Left renal cortex interstitium (tissue), 4 donors: ENCODE measurements at places on chromosomes 11 and 22. TPM values are rescaled to one million over a fixed set of nuclear protein-coding genes. Genes with fewer than 3 reads are reported as not detected.

- DNase-seq, result no peak
These were observed 35.0 kb downstream of the KCNJ1 start for GRCh38 chr11:128832121-128832497.

The GP1BB gene
- polyA plus RNA-seq, result 3.4 TPM

DNA sequence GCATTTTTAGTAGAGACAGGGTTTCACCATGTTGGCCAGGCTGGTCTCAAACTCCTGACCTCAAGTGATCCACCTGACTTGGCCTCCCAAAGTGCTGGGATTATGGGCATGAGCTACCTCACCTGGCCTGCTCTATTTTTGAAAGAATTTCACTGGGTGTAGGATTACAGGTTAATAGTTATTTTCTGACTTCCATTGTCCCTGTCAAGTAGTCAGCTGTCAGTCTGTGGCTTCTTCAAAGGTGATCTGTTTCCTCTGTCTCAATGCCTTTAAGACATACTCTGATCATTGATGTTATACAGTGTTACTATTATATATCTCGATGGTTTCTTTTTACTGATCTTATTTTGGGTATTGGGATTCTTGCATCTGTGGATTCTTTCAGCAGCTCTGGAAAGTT, 10.1 kb upstream of the EXT2 start:
- DNase-seq, result no peak

GRCh38 chr11:134576721-134577171, 164.7 kb upstream of the B3GAT1 start:
- no peak for DNase-seq

DNA sequence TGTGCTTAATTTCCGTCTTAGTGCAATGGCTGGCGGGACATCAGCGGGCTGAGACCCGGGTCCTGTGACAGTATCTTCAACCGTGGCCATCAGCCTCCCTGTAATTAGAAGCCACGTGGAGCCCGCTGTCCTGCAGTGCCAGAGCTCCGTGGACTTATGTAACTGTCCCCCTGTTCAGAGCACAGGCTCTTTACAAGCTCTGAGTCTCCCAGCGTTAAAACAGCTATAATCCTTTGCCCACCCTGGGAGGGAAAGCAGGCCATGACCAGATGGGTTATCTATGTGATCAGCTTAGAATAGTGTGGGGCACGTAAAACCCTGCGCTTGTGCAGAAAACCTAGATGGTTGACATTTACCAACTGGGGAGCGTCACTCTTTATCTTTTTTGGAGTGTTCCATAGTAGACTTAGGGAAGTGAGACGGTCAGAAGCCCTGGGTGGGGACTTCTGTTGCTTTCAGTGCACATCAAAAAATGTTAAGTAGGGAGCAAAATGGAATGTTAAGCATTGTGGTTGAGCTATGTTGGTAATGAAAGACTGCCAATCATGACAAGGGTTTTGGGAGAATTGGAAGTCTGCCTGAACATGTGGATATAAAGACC, 103.5 kb upstream of the CADM1 start:
- no peak for DNase-seq

- no peak for DNase-seq
These were observed 12.7 kb upstream of the TREH start for GRCh38 chr11:118691926-118692830.

- DNase-seq, result no peak
These were observed 69.9 kb downstream of the MN1 start for GRCh38 chr22:27731621-27732020.

DNA sequence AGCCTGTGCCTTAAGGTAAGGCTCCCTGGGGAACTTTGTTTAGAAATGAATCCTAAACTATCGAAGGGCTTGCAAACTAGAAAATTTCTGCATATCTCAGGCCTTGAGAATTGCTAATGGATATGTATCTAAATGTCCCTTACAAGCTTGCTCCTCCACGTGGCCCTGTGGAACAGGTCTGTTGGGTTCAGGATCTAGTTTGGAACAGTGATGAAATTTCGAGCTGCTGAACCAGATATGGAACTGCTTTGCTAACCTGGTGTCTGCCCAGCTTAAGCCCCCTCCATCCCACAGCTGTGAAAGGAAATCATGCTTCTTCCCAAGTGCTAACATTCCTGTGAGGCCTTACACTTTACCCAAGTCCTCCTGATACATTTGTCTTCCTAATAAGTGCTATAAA, 11.6 kb downstream of the SREBF2 start:
- DNase-seq, result no peak

GRCh38 chr22:39617342-39617741, 46.8 kb downstream of the CACNA1I start:
- no peak for DNase-seq

The MN1 gene
- 10.1 TPM for polyA plus RNA-seq

The SULT4A1 gene
- 2.2 TPM for polyA plus RNA-seq

GRCh38 chr11:91261513-91261912, 963.1 kb upstream of the FAT3 start:
- no peak for DNase-seq

GRCh38 chr11:2914455-2915195, 14.6 kb downstream of the PHLDA2 start:
- DNase-seq, result no peak
